ENCODE measurements at places on chromosomes 2 and 18. TPM values are rescaled to one million over a fixed set of nuclear protein-coding genes. Genes with fewer than 3 reads are reported as not detected.

Gene SERPINB3
- polyA plus RNA-seq, result 4.3 TPM

Gene SP110
- 12.8 TPM for polyA plus RNA-seq

Gene SERPINB13
- polyA plus RNA-seq, result not detected

Gene ANKRD36C
- 55.6 TPM for polyA plus RNA-seq

Gene RAB17
- polyA plus RNA-seq, result 1.1 TPM

Gene LIMS3
- 2.6 TPM for polyA plus RNA-seq

Gene SERPINB12
- 0.35 TPM for polyA plus RNA-seq

Gene CAPN14
- 0.04 TPM for polyA plus RNA-seq

Gene NEB
- 953 TPM for polyA plus RNA-seq

Gene HMSD
- 0.32 TPM for polyA plus RNA-seq

Gene DQX1
- 0.13 TPM for polyA plus RNA-seq

Gene PLEKHH2
- polyA plus RNA-seq, result 4.4 TPM

Gene SANBR
- 14.2 TPM for polyA plus RNA-seq

Gene BMP10
- polyA plus RNA-seq, result not detected

Gene KHK
- polyA plus RNA-seq, result 2.8 TPM

Gene SLC25A12
- polyA plus RNA-seq, result 26.4 TPM

Gene IL18R1
- polyA plus RNA-seq, result 0.69 TPM

Gene LAMA1
- polyA plus RNA-seq, result 2.0 TPM

Gene TXNDC2
- not detected for polyA plus RNA-seq

Gene ESPNL
- polyA plus RNA-seq, result 0.91 TPM

Measured in muscle of back (tissue), 13 donors.